ENCODE measurements at places on chromosomes 5 and 9.

- DNase-seq, result no peak
Measured at GRCh38 chr9:131198041-131198715, 72.8 kb downstream of the NUP214 start.

- no peak for DNase-seq
Measured at GRCh38 chr5:94621763-94622162, 3.3 kb downstream of the SLF1 start.

GRCh38 chr5:91850031-91850430 lies 466.9 kb upstream of the ARRDC3 start:
- DNase-seq, result no peak

DNA sequence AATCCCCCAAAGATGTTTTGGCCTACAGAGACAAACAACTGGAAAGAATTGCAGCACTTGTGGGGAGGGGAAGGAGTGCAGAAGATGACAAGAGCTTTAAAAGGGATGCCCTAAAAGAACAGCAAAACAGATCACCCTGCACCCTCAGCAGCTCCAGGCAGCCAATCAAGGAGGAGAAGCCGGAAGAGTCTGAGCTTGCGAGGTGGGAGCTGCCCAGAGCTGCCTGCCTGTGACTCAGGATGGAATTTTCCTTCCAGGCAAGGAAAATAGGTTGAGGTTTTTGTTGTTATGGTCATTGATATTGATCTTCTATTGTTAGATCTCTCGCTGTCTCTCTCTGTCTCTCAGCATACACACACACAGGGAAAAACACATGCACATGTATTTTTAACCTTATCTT lies 70.3 kb upstream of the MAP1B start:
- no peak for DNase-seq

- no peak for DNase-seq
Measured at GRCh38 chr5:16456103-16456832, 9.3 kb downstream of the ZNF622 start.

- no peak for DNase-seq
Measured at GRCh38 chr9:107635803-107636174, 146.2 kb upstream of the KLF4 start.

DNA sequence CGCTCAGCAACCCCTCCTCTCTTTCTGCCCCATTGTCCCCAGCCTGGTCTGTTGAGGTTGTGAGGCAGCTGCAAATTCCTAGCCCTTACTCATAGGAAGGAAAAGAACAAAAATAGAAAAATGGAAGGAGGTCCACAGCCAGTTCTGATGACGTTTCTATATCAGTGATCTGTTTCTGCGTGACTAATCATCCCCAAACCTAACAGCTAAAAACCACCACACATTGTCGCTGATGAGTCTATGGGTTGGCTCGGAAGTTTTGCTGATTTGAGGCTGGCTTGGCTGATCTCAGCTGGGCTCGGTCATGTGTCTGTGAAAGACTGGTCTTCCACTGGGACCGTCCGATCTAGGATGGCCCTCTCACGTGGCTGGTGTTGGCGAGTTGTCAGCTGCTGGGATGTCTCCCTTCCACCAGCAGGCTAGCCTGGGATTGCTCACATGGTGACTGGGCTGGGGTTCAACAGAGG lies 200.6 kb upstream of the ZNF618 start:
- DNase-seq, result no peak

All from CD8-positive, alpha-beta T cell (primary cell).